ENCODE measurements at places on chromosomes 6 and 20.

GRCh38 chr20:37987602-37988290 is 45.5 kb downstream of the TTI1 start:
- no peak for DNase-seq

DNA sequence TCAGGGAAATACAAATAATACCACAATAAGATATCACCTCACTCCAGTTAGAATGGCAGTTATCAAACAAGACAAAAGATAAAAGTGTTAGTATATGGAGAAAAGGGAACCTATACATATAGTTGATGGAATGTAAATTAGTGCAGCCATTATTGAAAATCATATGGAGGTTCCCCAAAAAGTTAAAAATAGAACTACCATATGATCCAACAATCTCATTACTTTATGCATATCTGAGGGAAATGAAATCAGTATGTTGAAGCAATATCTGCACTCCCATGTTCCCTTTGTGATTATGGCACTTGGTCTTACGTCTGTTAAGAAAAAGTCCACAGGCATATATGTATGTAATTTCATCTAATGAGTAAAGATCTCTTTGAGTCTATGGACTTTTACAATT is 96.9 kb downstream of the STXBP5 start:
- no peak for DNase-seq

DNA sequence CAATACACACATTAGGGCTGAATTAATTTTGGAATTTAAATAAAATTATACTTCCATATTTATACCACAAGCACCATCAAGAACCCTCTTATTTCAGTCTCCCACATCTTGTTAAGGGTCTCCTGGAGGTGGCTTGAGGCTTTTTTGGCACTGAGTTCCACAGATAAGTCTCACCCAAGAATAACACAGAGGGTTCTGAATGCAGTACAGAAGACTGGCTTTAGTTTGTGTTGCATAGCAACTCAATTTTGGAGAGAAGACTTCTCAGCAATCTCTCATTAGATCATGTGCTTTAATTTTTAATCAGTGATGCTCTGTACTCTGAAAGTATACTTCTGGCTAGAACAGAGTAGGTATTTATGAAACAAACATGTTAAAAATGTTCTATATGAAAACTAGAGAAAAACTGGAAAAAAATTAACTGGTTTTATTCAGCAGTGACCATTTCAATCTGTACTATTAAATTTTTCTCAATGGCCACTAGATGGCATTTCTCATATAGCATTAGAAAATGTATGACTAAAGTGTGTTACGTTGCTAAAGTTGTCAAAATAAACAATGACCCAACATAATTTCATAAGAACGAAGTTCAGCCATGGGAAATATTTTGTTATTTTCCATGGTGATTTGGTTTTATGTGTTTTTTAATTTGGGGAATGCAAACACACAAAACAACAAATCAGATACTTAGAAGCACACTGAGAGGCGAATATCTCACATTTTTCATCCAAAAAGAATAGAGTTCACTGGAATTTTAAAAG is 32.7 kb upstream of the MAP7 start:
- no peak for DNase-seq

GRCh38 chr6:163240556-163240955 is 174.0 kb upstream of the QKI start:
- no peak for DNase-seq

- DNase-seq: no peak
Observed at GRCh38 chr6:95094751-95095663, 482.3 kb upstream of the MANEA start.

DNA sequence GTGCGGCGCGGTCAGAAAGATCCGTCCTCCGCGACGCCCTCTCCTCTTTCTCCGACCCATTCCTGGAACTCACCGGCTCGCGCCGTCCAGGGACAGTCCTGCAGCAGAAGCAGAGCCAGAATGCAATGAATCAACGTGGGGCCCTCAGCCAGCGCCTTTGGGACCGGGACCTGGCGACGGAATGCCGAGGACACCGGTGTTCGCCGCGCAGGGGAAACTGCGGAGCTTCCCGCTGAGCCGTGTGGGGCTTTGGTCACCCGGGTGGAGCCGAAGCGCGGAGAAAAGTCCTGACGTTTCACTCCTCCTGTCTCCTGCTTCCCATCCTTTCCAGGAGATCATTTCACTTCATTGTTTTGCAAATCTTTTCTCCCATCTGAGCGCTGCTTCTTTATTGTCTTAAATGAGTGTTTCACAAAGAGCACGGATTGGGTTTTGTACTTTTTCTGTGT is 26.5 kb downstream of the ULBP1 start:
- no peak for DNase-seq

- no peak for DNase-seq
Observed at GRCh38 chr6:55388211-55388610, 60.9 kb downstream of the GFRAL start.

- DNase-seq: no peak
Observed at GRCh38 chr6:87395431-87395830, 12.3 kb upstream of the CFAP206 start.

Measured in NCI-H1092 (cell line).